Activated T-helper 1 cell treated with anti-CD3 and anti-CD28 coated beads, Interleukin-2, amount 50 U/mL, for 16 hours (primary cell): ENCODE measurements at places on chromosomes 5 and 9.

DNA sequence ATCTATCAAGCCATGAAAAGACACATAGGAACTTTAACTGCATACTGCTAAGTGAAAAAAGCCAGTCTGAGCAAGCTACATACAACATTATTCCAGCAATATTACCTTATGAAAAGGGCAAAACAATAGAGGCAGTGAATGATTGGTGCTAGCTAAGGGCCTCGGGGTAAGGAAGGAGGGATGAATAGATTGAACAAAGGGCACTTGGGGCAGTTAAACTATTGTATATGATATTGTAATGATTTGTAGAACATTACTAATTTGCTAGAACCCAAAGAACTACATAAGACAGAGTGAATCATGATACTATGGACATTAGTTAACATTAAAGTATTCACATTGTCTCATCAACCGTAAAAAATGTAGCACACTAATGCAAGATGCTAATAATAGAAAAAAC, 218.3 kb downstream of the FBXO4 start:
- DNase-seq = no peak

DNA sequence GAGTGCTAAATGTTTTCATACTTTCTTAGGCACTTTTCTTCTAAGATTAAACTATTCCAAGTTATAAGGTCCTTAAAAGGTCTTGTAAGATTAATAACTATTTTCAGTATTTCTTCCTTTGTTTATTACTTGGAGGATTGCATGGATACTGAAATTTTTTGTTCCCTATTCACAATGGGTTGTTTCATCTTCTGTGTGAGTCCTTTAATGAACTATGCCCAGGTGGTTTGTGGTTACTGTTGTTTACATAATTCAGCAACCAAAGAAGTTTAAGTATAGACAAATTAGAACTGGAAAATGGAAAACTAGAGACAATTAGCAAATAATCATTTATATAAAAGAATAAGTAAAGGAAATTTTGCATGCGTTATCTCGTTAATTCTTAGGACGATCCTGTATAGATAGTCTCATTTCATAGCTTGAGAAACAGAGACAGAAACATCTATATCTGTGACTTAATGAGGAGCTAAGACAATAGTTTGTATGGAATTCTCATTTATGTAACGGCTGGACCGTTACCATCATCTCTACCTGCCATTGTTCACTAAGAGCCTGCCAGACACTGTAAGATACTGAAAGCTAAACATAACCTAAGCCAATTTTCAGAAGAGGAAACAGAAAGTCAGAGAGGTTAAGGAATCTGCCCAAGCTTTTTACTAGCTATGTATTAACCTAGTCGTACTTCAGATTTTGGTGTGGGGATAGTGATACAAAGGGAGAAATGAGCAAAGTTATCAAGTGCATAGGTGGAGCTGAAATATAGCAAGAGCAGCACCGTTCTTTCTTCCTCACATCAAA, 148.2 kb downstream of the PAM start:
- no peak for DNase-seq

- no peak for DNase-seq
These were observed 35.0 kb upstream of the PCSK5 start for GRCh38 chr9:75855509-75855908.

- no peak for DNase-seq
These were observed 152.9 kb upstream of the ANKRD55 start for GRCh38 chr5:56386046-56386445.

DNA sequence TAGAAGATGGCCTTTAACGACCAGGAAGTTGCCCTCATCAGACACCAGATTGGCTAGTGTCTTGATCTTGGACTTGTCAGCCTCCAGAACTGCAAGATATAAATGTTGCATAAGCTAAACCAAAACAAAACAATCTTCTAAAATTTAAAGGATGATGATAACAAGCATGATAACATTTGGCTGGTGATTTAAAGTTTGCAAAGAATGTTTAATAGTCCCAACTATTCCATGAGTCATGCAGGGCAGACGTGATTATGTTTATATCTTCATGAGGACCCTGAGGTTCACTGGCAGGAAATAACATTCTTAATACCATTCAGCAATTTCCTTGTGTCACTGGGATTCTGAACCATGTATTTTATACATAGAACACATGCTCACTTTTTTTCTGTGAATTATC, 319.8 kb downstream of the HCN1 start:
- DNase-seq = no peak

GRCh38 chr9:113578882-113579282, 115.4 kb downstream of the RGS3 start:
- DNase-seq = peak; percentile 71

GRCh38 chr9:134734270-134734669, 92.7 kb downstream of the COL5A1 start:
- no peak for DNase-seq

DNA sequence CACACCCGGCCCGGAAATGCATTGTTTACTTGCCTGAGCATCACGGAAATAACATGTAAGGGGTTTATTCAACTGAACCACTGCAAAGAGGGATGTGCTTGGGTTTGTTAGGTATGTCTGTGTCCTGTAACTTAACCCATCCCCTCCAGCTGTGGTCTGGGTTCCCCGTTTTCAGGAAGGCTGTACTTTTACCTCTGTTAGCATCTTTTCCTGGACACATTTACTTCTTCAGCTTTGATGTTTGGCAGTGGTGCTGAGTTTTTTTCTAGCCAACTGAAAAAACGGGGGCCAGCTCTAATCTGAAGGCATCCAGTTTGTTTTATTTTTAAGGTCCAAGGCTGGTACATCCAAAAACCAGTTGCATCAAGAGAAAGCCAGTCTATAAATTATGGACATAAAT, 561.8 kb downstream of the BNC2 start:
- no peak for DNase-seq

- no peak for DNase-seq
These were observed 49.5 kb downstream of the COL5A1 start for GRCh38 chr9:134690946-134691694.

DNA sequence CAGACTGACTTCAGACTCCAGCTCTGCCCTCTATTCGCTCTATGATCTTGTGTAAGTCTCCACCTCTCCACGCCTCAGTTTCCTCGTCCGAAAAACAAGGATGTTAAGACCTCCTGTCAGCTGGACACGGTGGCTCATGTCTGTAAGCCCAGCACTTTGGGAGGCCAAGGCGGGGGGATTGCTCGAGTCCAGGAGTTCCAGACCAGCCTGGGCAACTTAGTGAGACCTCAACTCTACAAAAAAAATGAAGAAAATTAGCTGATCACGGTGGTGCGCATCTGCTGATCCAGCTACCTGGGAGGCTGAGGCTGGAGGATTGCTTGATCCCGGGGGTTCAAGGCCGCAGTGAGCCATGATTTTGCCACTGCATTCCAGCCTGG, 36.6 kb upstream of the GABRP start:
- DNase-seq = no peak
